ENCODE measurements at places on chromosomes 2 and 18.

- DNase-seq, result no peak
Measured at GRCh38 chr2:118932949-118933348, 9.0 kb upstream of the MARCO start.

DNA sequence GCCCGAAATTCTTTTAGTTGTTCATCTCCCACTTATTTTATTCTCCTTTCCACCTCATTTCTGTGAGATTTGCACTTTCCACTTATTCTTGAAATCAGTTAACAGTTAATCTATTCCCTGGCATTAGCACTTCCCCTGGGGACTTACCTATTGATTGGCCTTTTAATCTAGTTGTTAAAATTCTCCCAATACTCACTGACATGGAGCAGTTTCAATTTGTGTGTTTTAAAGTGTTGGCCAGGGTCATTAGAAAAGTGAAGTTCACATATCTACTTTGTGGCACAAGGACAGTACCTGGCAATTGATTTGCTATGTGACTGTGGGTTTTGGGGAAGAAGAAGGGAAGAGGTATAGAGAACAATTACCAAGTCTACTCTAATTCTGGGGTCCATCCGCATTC lies 83.1 kb downstream of the LYPD6 start:
- no peak for DNase-seq

DNA sequence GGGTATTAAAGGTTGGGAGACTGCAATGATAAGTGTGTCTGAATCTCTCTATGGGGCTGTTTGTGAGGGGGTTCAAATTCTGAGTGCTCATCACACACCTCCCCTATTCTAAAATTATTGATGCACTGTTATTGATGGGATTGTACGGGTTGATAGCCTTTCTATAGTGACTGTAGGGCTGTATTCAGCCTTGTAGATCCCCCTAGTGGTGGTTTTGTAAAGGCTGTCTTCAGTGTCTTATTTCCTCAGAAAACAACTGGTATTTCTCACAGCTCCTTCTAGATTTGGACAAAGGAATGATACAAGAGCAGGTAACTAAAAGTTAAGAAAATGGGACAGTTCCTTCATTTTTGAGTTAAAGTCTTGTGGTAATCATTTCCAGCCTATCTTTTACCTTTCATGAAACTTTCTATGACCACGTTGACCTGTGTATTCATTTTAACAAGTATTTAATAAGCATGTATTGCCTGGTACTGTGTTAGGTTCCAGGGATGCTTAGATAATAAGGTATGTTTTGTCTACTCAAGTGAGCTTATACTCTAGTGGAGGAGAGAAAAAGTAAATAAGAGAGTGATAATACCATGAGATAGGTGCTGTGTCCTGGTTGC lies 21.2 kb downstream of the SMAD4 start:
- DNase-seq, result no peak

GRCh38 chr2:36380624-36381481 lies 25.3 kb downstream of the CRIM1 start:
- DNase-seq, result no peak

GRCh38 chr2:239308661-239309397 lies 92.0 kb downstream of the HDAC4 start:
- DNase-seq, result no peak

DNA sequence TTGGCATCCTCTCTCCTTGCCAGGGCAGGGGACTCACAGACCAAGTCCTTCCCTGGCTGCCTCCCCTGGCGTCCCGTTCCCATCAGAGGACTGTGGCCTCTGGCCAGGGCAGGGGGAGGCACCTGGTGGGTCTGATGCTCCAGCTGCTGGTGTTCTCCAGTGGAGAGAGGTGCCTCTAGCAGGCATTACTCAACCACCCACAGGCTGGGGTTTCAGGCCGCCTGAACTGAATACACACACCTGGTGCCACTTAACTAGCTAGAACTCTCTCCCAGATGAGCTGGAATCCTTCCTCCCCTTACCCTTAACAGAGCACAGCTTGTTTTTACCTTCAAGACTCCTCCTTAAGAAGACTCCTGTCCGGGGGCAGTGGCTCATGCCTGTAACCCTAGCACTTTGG lies 37.7 kb upstream of the CNGA3 start:
- no peak for DNase-seq

DNA sequence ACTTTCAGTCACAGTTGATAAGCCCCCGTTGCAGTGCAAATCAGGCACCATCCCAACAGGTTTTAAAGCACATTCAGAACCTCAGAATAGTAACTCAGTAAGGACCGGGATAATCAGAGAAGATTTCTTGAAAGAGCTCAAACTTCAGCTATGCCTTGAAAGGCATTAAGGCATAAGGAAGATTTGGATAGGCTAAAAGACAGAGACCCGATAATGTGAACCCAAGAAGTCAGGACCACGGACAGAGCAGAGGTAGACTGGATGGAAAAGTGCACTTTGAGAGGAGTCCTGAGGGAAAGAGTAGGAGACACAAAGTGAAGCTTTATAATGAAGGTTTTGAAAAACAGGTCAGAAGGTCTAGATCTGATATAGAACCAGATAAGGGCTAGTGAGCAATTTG lies 36.9 kb upstream of the KLF7 start:
- no peak for DNase-seq

DNA sequence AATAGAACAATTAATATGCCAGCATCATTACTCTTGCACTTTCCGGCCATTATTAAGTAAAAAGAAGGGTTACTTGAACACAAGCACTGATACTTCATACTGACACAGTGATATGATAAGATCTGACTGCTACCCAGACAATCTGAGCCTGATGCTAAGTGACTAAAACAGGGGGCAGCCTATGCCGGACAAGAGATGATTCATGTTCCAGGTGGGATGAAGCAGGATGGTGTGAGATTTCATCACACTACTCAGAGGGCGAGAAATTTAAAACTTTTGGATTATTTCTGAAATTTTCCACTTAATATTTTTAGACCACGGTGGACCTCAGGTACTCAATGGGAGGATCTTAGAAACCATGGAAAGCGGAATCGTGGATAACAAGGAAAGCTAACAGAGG lies 61.7 kb downstream of the LIPG start:
- no peak for DNase-seq

GRCh38 chr2:161576421-161576820 lies 47.8 kb upstream of the SLC4A10 start:
- DNase-seq, result no peak

GRCh38 chr2:102872388-102872787 lies 110.6 kb downstream of the TMEM182 start:
- DNase-seq, result no peak

DNA sequence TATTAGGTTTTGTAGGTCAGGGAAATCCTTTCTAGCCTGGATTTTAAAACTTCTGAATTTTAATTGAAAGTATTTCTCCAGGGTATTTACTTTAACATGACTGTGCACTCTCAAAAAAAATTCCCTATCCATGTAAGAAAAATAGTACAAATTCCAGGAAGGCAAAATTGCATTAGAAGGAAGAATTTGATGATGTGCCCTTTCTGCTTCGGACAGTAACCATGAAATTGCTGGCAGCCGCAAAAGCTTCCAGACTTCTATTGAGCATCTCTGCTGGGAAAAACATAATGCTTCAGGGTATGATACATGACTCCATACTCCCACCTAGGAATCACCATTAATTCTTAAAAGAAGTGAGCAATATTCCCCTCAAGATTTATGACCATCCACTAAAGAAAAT lies 17.2 kb upstream of the KLF7 start:
- DNase-seq, result no peak

DNA sequence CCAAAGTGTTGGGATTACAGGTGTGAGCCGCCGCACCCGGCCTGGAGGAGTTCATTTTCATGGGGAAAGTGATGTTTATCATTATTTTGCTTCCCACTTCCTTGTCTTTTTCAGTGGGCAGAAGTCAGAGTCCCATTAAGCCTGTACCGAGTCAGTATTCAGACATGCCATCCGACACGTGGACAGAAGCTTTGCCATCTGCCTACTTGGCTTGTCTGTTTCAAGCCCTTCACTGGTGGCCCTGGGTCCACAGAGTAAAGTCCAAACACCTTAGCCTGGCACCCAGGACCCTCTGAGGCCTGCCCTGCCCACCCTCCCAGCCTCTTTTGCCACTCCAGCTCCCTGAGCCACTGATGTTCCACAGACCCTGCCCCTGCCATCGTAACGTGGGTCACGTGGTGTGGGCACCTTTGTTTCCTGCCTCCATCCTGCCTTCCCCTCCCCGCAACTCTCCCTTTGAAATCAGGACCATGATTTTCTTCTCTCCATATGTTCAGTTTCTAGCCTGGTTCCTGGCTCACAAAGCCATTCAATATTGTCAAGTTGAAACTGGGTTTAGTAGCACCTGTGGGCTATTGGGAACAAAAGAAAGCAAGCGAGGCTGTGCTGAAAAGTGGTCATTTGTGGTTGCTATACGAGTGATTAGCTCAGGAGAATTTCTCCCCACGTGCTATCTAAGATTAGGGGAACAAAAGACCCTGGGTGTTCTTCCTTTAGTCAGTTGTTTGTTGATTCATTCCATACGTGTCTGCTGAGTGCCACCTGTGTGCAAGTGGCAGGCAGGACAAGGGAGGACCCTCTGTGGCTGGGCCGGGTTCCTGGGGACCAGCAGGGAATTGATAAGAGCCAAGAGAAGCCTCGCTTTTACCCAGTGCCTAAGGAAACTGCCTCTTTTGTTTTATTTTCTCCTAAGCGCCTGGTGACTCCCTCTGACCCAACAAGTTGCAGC lies 5.1 kb upstream of the ODC1 start:
- DNase-seq, result no peak

- no peak for DNase-seq
Measured at GRCh38 chr18:70194227-70194890, 11.1 kb downstream of the RTTN start.

GRCh38 chr18:48872234-48873145 lies 78.3 kb downstream of the SMAD7 start:
- DNase-seq, result no peak

DNA sequence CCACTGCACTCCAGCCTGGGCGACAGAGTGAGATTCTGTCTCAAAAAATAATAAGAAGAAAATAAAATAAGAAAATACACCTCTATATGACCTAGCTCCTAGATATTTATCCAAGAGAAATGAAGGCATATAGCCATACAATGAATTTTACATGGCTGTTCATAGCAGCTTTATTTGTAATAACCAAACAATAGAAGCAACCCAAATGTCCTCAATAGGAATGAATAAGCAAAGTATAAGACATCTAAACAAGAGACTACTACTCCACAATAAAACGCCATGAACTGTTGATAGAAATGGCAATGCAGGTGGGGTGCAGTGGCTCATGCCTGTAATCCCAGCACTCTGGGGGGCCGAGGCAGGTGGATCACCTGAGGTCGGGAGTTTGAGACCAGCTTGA lies 31.2 kb upstream of the MYCN start:
- no peak for DNase-seq

DNA sequence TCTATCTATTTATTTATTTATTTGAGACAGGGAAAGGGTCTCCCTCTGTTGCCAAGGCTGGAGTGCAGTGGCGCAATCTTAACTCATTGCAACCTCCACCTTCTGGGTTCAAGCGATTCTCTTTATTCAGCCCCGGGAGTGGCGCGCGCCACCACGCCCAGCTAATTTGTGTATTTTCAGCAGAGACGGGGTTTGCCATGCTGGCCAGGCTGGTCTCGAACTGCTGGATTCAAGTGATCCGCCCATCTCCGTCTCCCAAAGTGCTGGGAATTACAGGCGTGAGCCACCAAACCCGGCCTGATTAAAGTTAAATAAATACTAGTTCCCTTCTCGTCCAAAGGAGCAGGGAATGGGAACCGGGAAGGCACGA lies 4.2 kb upstream of the CTDSP1 start:
- DNase-seq, result no peak

GRCh38 chr2:171102802-171103201 lies 57.9 kb downstream of the TLK1 start:
- DNase-seq, result no peak

DNA sequence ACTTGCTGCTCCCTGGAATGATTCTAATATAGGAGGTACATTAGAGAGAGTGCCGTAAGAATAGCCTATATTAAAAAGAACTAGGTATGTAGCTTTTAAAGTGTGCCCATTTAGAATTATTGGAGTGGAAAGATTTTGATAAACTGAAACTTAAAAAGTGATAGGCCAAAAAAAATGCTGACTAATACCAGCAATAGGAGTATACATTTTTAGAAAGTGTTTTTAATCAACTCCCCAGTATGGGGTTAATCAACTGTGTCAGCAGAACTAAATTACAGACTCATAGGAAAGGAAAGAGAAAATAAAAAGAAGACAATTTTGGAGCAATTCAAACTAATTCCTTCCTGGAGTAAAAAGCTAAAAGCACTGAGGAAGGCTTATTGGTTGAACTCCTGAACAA lies 13.3 kb upstream of the MEIS1 start:
- no peak for DNase-seq

- DNase-seq, result no peak
Measured at GRCh38 chr2:45731141-45731540, 79.7 kb downstream of the PRKCE start.

GRCh38 chr2:68935471-68935870 lies 17.2 kb downstream of the GKN2 start:
- DNase-seq, result no peak

- DNase-seq, result no peak
Measured at GRCh38 chr2:191369034-191369433, 123.8 kb downstream of the MYO1B start.

- no peak for DNase-seq
Measured at GRCh38 chr18:56869189-56869777, 218.1 kb downstream of the WDR7 start.

DNA sequence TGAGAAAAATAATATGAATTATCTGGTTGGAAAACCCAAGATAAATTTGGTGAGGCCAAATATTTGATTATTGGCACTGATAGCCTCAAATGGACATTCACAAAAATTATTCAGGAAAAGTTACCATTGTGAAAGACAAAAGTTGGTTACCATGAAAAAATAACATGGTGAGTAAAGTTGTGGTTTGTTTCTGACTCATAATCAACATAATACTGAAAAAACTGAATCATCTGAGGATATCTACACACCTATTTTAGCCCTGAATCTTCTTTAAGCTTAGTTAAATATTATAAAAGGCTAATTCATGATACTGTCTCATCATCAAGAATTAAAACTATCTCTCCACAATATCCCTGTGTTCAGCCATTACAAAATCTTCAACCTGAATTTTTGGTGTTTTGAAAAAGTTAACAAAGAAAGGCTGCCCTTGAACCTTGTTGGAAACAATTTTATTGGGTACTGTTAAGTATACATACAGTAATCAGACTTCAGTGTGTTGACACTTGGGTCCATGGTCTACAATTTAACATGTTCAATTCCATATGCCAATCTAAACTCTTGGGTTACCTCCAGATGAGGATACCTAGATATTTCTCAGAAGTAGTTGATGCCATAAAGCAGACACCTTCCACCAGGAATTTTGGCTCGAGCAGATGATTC lies 607.5 kb upstream of the SLC39A10 start:
- no peak for DNase-seq

Data from activated CD8-positive, alpha-beta memory T cell treated with anti-CD3 and anti-CD28 coated beads for 4 hours (primary cell).